ENCODE measurements at places on chromosomes 2 and 18.

GRCh38 chr2:233036162-233036838, 3.8 kb downstream of the NEU2 start:
- DNase-seq = no peak

GRCh38 chr2:78941751-78942150, 83.8 kb upstream of the REG3G start:
- DNase-seq = no peak

DNA sequence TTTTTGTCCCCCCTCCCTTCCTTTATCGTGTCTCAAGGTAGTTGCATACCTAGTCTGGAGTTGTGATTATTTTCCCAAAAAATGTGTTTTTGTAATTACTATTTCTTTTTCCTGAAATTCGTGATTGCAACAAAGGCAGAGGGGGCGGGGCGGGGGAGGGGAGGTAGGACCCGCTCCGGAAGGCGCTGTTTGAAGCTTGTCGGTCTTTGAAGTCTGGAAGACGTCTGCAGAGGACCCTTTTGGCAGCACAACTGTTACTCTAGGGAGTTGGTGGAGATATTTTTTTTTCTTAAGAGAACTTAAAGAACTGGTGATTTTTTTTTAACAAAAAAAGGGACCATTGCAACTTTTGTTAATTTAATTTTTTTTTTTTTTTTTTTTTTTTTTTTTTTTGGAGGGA, 2.1 kb downstream of the SOX11 start:
- DNase-seq = peak; percentile 35

DNA sequence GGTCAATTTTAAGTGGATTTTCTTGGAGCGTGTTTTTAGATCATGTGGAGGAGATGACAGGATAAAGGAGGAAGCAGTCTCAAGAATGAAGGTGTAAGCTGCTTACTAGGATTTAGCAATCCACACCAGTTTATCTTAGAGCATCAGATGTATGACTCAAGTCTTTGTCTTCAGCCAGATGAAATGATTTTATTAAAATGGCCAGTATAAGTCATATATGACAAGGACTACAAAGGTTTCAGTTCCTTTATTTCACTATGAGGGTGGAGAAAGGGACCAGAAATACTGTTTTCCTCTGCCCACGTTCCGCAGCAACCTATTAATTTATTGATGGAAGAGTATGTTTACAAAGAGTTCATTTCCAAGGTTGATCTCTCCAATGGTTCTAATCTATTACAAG, 970.5 kb upstream of the SLC39A10 start:
- DNase-seq = no peak

DNA sequence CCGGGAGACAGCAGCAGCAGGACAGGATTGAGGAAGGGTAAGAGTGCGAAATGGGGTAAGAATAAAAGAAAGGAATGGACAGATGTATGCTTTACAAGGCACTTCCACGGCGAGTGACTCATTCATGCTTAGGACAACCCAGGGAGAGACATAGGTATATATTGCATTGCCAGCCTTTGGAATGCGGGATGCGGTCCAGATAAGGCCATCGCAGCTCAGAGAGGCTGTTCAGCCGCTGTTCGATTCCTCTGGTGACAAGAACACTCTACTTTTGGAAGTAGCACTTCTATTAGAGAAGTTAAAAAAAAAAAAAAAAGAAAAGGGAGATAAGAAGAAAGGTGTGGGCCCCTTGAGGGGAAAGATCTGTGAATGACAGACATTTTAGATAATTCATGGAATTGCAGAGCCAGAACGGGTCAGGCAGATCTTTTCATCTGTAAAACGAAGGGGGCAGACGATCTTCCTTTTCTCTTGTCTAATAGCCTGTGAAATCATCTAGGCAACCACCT, 819 bp upstream of the NCOA1 start:
- peak; percentile 26 for DNase-seq

DNA sequence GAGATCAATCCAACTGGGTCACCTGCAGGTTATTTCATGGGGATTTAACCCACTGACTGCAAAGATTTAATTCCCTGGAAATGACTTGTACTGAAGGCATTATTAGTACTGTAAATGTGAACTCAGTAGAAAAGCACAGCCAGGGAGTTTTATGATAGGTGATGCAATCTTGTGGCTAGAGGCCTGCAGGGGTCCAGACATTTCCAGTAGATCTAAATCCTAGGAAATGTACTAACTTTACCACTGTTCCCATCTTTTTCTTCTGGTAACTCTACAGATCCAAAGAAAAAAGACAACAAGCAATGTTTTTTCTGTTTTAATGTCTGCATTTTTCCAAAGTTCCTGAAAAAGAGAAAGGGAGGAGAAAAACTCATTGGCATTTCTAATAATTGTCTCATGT, 500.1 kb downstream of the ARHGAP15 start:
- no peak for DNase-seq

DNA sequence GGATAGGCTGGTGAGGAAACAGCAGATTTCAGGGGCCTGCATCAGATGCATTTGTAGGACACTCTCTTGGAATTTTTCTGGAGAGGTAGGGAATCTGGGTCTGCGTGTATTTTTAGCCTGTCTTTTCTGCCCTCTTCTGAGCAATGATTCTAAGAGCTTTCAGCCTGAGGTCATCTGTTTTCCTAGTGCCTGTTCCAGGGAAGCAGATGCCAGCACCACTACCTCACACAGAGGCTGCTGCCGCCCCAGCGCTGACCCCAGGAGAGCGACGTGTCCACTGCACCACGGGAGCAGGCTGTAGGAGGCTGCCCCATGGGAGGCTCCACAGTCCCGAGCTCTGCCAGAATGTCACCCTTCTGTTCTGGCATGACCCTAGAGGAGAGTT, 316.5 kb downstream of the CYP26B1 start:
- DNase-seq = no peak

DNA sequence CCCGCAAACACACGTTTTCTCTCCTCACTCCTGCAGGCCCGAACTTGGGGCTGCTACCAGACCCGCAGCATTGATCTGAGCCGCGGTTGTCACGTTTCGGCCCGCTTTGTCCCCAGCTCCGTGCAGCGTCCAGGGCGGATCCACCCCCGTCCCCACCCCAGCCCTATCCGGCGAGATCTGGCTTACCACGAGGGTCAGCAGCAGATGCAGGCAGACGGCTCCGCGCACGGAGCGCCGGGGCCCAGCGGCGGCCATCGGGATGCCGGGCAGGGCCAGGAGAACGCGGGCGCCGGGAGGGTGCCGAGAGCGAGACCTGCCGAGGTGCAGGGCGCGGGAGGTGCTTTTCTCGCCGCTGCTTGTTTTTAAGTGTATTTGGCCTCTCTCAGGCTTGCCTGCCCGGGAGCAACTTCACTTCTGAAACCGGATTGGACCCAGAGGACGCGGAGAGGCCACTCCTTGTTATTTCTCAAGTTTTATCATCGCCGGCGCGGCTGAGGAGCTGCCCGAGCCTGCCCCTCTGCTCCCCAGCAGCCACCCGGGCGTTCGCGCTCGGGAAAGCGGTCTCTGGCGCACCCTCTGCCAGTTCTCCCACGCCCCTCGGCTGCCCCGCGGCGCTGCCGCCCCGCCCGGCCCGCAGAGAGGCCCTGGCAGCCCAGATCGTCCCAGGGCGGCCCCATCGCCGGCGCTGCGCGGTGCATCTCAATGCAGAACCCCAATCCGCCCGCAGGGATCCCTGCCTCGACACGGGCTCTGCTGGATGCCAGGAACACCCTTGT, at the start of gene DSC3:
Gene DSC3, minus strand, starts transcription at position 337 of the 776 bp plus-strand sequence. Its CDS starts 82 bp downstream, at position 255.
- DNase-seq = peak; percentile 51

GRCh38 chr18:9259173-9259572, 75.4 kb upstream of the TWSG1 start:
- DNase-seq = no peak

GRCh38 chr2:98028101-98028561, 32.4 kb upstream of the TMEM131 start:
- no peak for DNase-seq

DNA sequence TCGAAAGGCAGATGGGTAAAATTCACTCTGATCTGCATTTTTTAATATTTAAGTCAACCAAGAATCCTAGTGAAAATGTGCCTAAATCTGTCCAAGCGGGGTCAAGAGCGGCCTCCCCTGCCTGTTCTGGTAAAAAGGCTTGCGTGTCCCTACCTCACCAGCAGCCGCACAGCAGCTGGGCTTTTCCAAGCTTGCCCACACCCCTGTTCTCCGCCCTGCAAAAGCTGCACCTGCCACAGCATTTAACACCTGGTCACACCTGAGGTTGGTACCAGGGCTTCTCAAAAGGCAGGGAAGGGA, 25.8 kb upstream of the TMEM182 start:
- DNase-seq = peak; percentile 29

DNA sequence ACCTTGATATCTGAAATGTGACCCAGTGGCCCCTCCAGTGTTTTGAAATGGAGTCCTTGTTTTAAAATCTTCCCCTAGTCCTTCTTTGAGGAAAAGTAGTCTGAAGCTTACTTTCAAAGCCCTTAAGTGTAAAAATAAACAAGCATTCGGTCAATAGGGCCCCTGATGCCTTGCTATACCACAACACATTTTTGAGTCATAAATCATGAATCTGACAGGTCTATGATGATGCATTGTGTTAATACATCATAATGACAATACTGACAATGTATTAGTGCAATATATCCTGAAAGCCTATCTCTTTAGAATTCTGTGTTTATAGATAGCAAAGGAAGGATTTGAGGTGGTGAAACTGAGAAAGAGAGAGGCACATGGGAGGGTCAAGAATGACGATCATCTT, 464.2 kb downstream of the MEIS1 start:
- no peak for DNase-seq

- no peak for DNase-seq
These were observed 247.5 kb upstream of the CDH20 start for GRCh38 chr18:61085761-61086160.

- DNase-seq = no peak
These were observed 132.1 kb upstream of the STON1 start for GRCh38 chr2:48397846-48398245.

GRCh38 chr18:50507120-50507590, 52.7 kb upstream of the MAPK4 start:
- peak; percentile 63 for DNase-seq

DNA sequence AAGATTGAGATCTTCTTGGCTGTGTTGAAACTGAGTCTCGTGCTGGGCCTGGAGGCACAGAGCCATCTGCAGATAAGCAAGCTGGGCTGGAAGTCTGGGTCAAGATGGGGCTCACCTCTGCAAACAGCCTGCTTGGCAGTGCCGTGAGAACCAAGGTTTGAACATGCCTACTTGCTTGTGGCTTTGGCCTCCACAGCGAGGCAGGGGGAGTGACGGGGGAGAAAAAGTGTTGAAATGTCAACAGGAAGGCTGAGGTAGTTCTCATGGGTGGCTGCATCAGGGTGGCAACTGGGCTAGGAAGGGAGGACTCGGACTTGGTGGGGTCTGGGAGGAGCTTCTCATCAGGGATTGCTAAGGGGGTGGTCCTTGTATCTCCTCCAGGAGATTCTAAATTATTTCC, 99.7 kb downstream of the THNSL2 start:
- no peak for DNase-seq

DNA sequence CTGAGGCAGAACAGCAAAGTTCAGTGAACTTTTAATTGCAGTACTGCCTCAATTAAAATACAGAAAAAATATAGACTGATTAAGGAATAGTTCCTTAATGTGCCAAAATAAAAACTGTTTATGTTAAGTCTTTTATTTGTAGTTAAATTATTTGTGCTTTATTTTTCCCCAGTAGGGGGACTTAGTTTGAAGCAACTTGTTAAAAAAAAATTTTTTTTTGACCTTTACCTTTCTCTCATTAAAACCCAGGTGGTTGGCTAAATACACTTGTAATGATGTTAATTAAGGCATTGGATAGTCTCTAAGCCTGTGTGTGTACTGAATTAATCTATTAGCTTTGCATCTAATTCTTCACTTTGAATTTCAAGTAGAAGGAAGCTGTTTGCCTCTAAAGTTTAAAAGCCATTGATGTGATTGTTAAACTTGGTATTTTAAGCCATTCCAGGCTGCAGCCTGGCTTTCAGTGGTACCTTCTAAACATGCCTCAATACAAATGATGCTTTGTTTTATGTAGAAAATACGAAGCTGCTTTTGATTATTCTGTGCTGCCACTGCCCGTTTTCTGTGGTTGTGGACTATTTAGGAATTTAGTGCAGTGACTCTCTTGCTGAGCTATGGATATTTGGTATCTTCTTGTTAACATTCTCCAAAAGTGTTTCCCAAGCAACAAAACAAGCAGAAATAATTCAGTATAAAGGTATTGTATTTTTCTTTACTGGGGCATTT, 102.9 kb downstream of the TANC1 start:
- DNase-seq = no peak
